ENCODE measurements at places on chromosomes 7 and 10.

DNA sequence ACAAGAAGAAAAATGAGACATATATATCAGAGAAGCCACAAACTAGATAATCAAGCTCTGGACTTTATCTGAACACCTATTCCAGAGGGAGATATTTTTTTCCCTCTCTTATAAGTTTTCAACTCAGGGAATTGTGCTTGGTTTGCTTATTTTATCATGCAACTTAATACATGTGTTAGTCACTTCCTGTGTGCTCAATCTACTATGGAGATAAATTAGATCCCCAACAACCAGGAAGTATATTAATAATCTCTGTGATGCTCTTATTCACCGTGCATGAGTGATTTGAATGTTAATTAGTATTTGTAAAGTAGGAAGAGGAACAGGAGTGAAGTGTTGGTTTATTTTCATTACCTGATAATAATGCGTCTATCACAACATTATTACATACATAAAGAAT is 38.8 kb upstream of the ZNF365 start:
- no peak for DNase-seq

- no peak for DNase-seq
Observed at GRCh38 chr10:1354809-1355710, 298.9 kb downstream of the WDR37 start.

GRCh38 chr10:111539246-111539645 is 462.4 kb downstream of the ADRA2A start:
- DNase-seq, result no peak

GRCh38 chr7:57789130-57789529 is 339.2 kb downstream of the ZNF716 start:
- DNase-seq, result no peak

DNA sequence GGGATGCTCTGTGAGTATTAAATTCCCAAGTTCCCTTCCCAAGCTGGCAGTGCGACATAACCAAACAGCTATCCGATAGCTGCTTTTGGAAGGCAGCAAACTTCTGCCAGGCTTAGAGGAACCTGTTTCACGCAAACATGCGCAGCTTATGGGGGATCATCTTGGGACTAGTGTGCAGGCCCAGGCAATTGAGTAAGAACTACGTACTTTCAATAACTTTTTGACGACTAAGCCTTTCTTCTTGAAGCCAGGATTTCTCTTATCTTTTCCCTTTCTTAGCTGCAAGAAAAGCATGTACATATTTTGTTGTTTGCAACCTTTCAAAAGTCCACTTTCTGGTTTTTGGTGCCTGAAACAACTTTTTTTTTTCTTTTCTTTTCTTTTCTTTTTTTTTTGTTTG is 28.7 kb upstream of the SEPHS1 start:
- no peak for DNase-seq

DNA sequence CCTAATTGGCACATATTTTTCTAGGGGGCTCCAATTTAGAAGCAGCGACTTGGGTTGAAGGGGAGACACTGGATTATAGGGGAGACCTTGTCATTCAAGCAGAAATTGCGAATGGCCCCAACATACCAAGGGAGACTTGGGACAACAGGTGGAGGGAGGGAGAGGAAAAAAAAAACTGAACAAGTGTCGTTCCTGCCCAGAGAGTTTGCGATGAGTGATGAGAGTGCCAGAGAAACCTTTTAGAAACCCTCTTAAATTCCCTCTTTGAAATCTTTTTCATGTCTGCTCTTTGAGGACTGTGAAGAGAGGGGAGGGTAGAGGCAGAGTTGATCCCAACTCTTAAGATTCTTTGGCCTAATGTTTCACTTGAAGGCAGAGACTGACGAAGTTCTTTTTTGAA is 24.3 kb downstream of the RBM20 start:
- no peak for DNase-seq

DNA sequence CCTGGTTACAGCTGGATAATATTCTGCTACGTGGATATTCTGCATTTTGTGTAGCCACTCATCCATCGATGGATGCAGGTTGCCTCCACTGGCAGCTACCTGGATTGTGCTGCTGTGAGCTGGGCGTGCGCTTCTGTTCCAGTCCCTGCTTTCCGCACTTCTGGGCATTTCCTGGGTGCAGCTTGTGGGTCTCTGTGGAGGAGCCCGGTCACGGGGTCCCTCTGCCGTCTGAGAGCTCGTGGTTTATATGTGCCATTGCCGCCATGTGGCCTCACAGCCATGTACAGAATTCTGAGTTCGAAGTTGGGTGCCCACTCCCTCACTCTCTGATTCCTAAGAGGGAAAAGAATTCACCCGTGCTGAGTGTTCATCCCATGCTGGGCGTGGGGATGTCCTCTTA is 38.3 kb downstream of the JAKMIP3 start:
- peak; percentile 17 for DNase-seq

- DNase-seq, result no peak
Observed at GRCh38 chr7:127446842-127447241, 54.3 kb upstream of the ZNF800 start.

DNA sequence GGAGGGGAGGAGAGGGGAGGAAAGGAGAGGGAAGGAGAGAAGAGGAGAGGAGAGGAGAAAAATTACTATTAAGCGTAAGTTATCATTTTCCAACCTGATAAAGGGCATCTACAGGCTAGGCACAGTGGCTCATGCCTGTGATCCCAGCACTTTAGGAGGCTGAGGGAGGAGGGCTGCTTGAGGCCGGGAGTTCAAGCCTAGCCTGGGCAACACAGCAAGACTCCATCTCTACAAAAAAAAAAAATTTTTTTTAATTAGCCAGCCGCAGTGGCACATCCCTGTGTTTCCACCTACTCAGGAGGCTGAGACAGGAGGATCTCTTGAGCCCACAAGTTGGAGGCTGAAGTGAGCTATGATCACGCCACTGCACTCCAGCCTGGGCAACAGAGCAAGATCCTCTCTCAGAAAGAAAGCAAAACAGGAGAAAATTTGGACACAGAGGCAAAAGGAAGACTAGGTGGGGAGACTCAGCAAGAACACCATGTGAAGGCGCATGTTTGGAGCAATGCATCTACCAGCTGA is 35.2 kb upstream of the GTF2I start:
- DNase-seq, result no peak

DNA sequence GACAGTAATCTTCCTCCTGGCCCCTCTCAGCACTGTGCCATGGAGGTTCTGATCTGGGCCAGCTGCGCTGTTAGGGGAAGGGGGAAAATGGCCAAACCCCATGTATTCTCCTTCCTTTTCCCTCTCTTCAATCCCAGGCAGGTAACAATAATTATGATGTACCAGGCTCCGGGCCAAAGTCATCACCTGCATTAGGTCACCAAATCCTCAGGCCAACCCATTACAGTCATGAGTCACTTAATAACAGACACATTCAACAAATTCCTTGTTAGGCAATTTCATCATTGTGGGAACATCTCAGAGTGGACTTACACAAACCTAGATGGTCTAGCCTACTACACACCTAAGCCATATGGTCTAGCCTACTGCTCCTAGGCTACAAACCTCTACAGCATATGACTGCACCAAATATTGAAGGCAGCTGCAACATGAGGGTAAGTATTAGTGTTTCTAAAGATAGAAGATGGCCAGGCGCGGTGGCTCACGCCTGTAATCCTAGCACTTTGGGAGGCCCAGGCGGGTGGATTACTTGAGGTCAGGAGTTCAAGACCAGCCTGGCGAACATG is 2.2 kb upstream of the HSPB1 start:
- peak; percentile 75 for DNase-seq

GRCh38 chr7:11642276-11642675 is 189.7 kb downstream of the THSD7A start:
- no peak for DNase-seq

DNA sequence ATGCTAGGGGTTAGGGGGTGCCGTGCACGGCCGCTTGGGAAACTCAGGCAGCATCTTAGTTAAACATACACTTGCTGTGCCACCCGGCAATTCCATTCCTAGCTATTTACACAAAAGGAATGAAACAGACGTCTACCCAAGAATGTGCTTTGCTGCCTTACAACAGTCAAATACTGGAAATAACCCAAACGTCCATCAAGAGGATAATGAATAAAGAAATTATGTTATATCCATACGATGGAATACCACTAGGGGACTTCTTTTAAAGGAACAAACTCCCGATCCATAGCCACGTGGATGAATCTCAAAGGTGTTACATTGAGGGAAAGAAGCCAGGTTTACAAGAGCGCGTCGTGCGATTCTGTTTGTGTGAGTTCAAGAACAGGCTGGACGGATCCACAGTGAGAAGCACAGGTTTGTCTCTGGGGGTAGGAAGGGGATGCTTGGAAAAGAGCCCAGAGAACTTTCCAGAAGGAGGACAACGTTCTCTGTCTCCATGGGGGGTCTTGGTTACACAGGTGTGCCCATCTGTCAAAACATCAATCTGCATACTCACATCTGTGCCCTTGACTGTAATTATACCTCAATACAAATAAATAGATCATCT is 41.8 kb downstream of the STK32C start:
- no peak for DNase-seq

DNA sequence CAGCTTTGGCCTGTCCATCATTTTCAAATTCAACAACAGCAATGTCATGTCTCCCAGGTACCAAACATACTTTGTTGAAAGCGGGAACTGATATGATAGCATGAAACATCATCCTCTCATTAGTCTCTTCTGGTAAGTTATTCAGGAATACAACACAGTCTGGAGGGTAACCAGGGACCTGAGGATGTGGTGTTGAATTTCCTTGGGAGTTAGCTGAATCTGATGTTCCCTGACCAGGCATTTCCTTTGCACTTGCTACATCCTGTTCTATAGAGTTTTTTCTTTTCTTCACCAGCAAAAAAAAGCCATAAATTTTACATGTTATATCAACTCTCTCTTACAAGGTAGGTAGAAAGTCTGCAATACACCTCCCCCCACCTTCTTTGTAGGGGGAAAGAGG is 97.8 kb upstream of the AFAP1L2 start:
- DNase-seq, result no peak

DNA sequence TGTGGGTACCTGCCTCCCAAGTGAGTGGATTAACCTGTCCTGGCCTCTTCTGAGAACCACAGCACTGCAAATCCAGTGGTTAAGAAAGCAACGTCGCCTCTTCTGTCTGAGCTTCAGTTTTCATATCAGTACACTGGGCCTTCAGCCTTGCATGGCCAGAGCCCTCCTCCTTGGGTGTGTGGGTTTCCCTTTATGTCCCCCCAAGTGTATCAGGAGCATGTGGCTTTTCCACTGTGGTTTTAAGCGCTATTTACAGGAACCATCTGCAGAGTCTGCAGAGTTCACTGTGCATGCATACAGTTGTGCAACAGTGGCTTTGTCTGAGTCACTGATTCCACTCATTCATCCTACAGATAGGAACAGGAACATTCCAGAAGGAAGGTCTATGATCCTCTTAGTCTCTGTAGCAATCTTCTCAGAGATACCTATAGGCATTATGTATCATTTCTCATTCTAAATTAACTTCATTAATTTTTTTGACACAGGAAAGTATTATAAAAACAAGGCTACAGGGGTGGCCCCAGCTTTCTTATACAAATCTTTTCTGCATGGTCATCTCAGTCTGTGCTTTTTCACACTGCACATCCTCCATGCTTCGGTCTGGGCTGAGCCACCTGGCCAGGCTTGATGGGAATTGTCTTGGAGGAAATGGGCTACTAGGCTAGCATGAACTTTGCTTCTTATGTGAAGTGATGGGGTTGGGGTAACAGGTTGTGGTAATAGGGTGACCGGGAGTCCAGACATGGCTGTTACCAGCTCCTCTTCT is 17.1 kb downstream of the MBL2 start:
- no peak for DNase-seq

DNA sequence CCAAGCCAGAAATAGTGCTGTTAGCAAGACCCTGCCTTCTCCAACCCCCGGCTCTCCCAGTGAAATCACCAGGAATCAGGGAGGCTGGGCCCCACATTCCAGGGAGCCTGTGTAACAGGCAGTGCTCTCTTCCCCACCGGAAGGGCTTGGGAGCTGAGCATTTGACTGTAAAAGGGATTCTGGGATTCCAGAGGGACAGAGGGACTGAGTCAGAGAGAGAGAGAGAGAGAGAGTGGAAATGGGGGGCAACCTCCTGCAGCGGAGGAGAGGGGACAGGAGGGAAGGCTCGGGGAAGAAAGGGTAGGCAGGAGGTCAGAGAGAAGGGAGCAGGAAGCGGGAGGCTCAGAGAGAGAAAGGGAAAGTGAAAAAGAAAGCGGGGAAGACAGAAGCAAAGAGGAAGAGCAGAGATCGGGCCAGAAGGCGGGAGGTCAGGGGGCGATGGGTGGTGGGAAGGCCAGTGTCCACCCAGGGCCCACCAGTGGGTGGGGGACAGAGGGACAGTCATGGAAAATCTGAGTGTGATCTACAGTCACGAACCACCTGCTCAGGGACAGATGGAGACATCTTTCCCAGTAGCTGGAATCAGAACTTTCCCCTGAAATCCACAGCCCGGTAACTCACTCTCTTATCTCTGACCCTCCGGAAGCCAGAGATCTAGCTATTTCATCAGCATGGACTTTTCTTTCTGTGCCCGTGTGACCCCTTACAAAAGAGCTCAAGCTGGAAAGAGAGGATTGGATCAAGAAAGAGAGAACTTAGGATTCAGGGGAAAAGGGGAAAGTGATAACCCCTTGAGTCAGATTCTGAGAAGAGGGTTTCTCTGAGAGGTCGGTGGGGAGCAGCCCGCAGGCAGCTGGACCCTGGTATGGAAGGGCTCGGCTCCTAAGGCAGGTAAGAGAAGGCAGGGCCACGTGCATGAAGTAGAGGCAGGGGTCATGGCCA is 4.6 kb upstream of the SERPINE1 start:
- DNase-seq, result peak; percentile 95

DNA sequence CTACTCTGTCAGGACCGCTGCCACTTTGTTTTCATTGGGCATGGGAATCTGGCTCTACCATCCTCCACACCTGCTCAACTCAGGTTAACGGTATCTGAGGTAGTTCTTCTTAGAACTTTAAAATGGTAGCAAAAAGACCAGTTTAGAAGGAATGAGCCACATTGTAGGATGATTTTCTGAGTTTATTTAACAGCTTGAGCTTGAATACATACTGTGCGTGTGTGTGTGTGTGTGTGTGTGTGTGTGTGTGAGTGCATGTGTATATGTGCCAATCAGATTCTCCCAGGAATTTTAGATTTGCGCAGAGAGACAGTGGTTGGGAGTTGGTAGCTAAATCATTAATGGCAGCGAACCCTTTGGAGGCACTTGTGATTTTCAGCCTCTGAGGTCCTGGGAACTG is 81.4 kb downstream of the SPAG6 start:
- DNase-seq, result no peak

- peak; percentile 77 for DNase-seq
Observed at GRCh38 chr10:71396711-71397295, at the start of gene CDH23. TSS of gene CDH23 (plus strand) at chr10:71396920. CDS start at chr10:71439832, 42,912 bp downstream.
